Renal cortical epithelial cell (primary cell): ENCODE measurements at places on chromosomes 4 and X. TPM values are rescaled to one million over a fixed set of nuclear protein-coding genes. Genes with fewer than 3 reads are reported as not detected.

MCUB gene
- total RNA-seq = 57.1 and 88.6 TPM in 2 replicates

- no peak for DNase-seq
These were observed 334.8 kb upstream of the RASGEF1B start for GRCh38 chr4:81806485-81806884.

DNA sequence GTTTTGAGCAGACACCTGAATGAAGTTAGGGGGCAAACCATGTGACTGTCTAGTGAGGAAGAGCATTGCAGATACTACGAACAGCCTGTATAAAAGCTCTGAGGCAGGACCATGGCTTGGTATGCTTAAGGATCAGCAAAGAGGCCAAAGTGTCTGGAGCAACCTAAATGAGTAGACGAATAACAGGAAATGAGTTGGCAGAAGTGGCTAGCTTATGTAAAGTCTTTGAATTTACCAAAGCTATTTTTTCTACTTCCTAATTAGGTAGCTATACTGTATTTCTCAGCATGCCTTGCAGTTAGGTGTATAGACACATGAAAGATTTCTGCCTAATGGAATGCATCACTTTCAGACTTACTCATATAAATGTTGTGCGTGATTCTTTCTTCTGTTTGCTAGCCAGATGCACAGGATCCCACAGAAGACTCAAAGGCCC lies 9.3 kb upstream of the GPRIN3 start:
- DNase-seq = peak; percentile 71

DNA sequence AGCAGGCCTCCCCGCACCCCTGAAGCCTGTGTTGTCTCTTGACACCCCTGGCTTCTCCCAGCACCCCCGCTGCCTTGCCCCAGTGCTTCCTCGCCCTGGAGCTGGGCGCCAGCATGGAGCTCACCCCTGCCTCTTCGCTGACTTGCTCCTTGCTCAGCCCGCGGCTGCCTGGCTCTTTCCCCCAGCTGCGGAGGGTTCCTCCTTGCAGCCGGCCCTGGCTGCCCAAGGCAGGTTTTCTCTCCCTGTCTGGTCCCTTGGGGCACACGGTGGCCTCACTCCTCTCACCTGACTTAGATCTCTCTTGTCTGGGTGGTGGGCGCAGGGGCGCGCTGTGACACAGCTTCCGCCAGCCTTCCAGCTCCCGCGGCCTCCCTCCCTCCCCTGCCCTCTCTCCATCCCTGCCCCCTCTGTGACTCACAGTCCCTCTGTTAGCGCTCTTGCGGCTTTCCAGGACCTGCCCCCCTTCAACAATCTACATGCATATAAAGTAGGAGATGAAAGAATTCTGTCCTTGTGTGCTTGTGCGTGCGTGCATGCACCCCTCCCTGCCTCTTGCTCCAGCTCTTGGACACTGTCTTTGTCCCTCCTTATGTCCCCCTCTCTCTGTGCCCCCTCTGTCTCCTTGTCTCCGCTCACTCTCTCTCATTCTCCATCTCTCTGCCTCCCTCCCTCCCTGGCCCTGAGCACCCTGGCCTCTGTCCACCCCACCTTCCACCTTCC lies 2.2 kb downstream of the PLXNB3 start:
- DNase-seq = peak; percentile 36

DNA sequence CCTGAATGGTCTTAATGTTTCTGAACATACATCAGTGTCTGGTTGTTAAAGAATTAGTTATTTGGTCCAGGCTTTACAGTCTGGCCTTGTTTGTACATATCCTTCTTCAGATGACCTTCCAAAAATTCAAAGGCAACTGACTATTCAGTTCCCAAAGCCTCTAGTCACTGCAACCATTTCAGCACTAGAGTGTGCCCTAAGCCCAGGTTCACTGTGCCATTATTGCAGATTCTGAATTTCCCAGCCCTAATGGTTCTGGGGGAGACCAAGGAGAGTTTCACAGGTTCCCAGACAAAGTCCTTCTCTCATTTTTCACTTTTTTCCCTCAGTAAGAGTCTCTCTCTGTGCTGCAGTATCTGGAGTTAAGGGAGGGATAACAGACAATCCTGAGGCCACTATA lies 235.8 kb downstream of the TRAM1L1 start:
- DNase-seq = no peak

DNA sequence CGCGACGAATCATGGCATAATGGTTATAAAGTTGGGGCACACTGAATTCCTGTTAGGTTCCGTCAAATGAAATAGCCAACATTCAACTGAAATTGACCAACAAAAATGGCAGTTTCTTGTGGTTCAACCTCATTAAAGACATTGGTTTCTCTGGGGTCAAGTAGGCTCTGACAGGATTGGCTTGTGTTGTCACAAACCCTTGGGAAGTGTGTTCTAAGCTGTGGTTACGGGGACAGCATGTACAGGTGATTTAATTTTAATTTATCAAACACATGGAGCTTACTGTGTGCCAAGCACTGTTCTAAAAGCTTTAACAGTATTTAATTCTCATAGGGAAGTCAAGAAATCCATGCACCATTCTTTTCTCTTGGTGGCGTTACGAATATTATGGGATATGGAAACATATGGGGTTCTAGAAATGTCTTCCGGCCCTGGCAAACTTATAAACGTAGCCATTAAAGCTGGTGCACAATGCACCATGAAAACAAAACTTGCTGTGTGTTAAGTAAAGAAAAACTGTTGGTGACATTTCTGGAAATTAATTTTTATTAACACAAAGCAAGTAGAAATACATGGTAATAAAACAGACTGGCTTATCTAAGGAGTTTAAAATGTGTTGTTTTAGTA lies 891 bp downstream of the XK start:
- DNase-seq = no peak

DNA sequence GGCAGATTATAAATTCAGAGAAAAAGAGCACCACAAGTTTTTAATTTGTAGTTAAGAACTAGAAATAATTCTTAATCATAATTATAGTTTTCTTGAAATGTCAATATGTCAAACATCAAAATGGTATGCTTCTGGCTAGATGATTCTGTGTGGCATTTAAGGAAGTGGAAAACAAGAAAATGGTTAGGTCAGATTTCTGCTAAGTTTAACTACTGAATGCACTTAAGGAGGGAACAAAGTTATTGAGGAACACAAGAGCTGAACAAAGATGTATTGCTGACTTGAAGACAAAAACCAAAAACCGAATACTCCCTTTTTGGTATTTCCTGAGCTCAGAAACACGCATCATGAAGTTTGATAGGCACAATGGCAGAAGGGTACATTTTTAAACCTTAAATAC lies 58.7 kb upstream of the GPR34 start:
- no peak for DNase-seq

UGT2B10 gene
- not detected in 2 replicates for total RNA-seq

DNA sequence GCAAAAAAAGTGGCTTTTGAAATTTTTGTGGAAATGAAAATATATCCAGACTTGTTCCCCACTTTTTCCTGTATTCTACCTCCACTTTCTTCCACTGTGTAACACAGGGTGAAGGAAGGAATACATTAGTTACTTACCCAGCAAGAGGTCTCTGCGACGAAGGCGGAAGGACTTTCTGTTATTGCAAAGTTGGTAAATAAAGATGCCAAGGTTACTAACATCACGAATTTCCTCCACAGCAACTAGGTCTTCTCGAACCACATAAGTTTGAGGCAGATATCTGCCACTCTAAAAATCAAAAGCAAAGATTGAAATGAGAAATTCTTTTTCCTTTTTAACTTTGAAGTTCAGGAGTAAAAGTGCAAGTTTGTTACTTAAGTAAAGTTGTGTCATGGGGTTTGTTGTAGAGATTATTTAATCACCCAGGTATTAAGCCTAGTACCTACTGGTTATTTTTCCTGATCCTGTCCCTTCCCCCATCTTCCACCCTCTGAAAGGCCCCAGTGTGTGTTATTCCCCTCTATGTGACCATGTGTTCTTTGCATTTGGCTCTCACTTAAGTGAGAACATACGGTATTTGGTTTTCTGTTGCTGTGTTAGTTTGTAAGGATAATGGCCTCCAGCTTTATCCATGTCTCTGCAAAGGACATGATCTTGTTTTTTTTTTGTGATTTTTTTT lies 5.8 kb downstream of the ITM2A start:
- no peak for DNase-seq

GRCh38 chr4:100929758-100930157 lies 411.9 kb upstream of the EMCN start:
- DNase-seq = no peak

DNA sequence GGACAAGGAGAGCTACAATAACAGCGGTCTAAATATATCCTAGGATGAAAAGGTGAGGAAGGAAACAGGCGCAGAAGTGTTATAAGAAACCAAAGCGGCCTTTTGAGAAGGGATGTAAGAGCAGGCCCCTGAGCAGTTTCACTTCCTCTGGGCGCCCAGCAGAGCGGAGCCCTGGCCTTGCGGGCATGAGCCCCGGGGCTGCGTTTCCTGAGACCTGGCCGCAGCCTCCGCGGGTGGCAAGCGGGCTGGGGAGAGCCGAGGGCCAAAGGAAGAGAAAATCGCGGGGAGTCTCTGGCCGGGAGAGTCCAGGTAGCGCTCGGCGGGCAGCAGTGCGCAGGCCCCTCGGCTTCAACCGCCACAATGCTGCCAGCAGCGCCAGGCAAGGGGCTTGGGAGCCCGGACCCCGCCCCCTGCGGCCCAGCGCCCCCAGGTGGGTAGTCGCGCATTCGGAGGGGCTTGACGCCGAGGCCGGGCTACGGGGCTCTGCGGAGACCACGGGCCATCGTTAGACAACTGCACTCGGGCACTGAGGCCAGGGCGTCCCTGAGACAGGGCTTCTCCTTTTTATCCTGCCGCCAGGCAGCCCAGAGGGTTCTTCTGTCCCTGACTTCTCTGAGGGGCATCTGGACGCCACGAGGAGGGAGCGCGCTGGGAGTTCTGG lies at the start of gene BANK1:
BANK1 (plus strand) TSS at position 210 of the 661 bp plus-strand sequence; CDS start at position 361, 151 bp downstream.
- peak; percentile 48 for DNase-seq

DNA sequence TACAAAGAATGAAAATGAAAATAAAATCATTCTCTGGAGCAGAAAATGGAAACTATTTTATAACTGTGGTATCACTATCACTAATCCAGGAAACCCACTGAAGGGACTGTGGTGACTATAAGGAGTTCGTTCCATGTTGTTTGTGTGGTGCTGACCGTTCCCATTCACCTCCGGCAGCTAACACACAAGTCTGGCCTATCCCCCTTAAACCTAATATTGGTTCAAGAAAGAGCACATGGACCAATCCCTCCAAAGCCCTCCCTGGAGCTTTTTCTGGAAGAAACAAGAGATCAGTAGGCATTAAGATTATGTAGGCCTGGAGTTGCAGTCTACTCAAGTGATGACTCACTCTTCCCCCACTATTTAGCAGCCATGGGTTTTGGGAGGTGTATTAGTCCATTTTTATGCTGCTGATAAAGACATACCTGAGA lies 25.9 kb upstream of the FAM241A start:
- DNase-seq = no peak

DNA sequence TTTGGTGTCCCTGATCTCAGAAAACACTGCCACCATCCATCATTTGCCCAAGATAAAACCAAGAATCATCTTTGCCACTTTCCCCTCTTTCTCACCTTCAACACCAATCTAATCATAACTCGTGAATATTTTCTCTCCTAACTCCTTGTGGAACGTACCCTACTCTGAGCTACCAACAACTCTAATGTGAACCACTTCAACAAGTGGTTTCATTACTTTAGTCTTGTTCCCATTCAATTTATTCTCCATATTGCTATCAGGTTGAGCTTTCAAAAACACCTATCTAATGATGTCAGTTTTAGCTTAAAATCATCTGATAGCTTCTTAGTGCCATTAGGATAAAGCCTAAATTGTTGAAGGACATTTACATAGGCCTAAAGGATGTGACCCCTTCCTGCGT lies 39.8 kb upstream of the CXorf38 start:
- DNase-seq = no peak

GRCh38 chrX:118383120-118383519 lies 37.2 kb downstream of the WDR44 start:
- peak; percentile 63 for DNase-seq

- DNase-seq = no peak
These were observed 242.8 kb downstream of the PPP3CA start for GRCh38 chr4:101104312-101105052.

- DNase-seq = no peak
These were observed at the start of gene PDZD4 for GRCh38 chrX:153829799-153830639. TSS of gene PDZD4 (minus strand) at chrX:153830544. CDS start at chrX:153830298, 246 bp downstream.

CLDN34 gene
- 0.40 TPM in 1 of 2 replicates, not detected in the other for total RNA-seq

PRDM8 gene
- 0.50 and 1.7 TPM in 2 replicates for total RNA-seq

NPNT gene
- total RNA-seq = 10.3 and 47.2 TPM in 2 replicates

CT45A3 gene
- not detected in 2 replicates for total RNA-seq

DNA sequence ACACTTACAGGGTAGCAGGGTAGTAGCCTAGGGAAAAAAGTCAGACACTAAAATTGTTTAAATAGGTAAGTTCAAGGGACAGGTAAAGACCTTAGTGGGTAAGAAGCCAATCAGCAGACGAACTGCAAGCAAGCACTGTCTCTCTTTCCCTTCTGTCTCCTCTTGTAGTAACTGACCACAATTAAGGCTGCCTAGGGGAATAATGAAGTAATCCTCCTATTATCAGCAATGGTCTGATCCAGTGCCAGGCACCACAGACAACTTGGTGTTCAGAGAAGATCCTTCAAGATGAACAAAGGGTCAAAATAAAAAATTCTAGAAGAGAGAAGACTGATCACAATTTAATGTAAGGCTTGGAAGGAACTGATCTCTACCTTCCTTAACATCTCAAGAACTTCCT lies 62.9 kb downstream of the ELOVL6 start:
- DNase-seq = no peak

ANTXR2 gene
- 15.1 and 32.2 TPM in 2 replicates for total RNA-seq

JAKMIP1 gene
- 0.05 TPM in 1 of 2 replicates, not detected in the other for total RNA-seq

DNA sequence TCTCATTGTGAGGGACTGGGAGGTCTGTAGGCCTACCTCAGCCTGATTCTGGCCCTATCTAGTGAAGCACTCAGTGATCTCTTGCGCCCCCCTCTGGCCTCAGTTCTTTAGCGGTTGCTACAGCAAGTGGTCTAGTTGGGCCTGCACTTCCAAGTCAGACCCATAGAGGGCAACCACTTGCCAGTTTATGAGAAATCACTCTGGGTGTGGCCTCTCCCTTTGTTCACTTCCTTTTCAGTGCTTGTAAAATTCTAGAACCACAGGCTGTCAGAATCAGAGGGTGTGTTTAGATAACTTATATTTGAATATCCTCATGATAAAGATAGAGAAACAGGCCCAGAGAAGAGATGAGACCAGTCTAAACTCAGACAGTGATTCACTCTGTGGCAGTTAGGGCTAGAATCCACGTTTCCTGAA lies 60.9 kb upstream of the LAS1L start:
- peak; percentile 87 for DNase-seq

SATL1 gene
- total RNA-seq = not detected in 2 replicates

ANOS1 gene
- 1.9 TPM in 2 replicates for total RNA-seq

DNA sequence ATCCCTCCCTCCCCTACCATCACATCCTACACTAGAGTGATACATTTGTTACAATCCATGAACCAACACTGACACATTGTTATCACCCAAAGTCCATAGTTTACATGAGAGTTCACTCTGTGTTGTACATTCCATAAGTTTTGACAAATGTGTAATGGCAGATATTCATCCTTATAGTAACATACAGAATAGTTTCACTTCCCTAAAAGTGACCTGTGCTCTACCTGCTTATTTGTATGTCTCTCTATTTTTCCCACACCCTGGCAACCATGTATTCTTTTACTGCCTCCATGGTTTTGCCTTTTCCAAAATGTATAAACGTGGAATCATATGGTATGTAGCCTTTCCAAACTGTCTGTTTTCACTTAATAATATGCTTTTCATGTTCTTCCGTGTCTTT lies 42.2 kb upstream of the HPGD start:
- DNase-seq = no peak

- no peak for DNase-seq
These were observed 33.5 kb downstream of the MED28 start for GRCh38 chr4:17647927-17648326.

CFAP299 gene
- total RNA-seq = 0.25 and 1.6 TPM in 2 replicates
